ELR (cell line): ENCODE measurements at places on chromosomes 16 and 17.

- DNase-seq = no peak
Observed at GRCh38 chr17:41680426-41681040, 8.2 kb upstream of the EIF1 start.

- DNase-seq = no peak
Observed at GRCh38 chr16:19014461-19014860, 30.7 kb downstream of the TMC7 start.

DNA sequence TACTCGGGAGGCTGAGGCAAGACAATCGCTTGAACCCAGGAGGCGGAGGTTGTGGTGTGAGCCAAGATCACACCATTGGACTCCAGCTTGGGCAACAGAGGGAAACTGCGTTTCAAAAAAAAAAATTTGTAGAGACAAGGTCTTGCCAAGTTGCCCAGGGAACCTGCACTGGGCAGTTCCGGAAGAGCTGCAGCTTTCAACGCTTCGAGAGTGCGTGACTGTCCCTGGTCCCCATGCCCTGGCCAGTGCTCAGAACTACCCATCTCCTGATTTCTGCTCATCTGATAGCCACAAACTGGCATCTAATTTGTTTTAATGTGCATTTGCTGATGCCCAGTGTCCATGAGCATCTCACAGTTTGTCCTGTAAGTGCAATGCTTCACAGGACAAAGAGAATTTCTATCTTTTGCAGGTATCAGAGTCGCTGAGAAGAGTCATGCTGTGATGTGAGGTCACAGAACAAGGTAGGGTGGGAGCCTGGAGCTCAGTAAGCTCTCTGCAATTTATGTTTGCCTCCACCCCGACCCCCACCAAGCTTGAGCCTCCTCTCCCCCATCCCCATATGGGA is 3.9 kb downstream of the ACTG1 start:
- DNase-seq = peak; percentile 61

GRCh38 chr16:87784812-87785211 is 19.0 kb upstream of the KLHDC4 start:
- peak; percentile 60 for DNase-seq

DNA sequence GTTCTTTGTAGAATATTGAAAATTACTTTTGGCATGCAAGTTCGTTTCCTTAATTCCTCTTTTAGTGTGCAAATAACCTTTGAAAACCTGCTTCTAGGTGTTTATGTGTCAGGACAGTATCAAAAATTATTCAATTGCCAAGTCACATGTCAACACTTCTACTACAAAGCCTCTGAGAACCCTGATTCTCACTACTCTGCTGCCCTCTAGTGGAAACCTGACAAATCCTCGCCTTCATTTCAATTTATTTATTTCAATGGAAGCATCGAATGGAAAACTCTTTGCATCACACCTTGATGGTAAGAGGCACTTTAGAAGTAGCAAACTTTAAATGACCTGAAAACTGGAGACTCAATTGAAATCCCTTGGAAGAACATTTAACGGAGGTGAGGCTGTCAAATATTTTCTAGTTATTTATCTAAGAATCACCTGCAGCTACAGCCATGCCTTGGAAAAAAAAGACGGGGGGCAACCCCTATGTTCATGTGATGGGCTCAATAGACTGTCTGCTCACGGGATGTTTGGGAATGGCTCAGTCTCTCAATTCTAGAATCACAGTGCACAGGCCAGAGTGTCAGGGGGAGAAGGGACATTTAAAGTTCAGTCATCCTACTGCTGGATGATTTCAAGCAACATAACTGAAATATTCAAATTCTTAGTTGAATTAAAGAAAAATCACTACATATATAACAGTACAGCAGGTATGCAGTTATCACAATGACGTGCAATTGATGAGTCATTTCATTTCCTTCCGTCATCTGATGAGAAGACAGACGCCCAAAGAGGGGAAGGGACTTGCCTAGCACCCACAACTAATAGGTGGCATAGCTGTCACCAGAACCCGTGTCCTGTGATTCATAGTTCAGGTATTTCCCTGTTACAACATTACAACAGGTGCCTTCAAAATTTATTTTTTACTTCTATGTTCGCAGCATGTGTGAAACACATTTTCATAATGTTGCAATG is 563.9 kb downstream of the TOX3 start:
- DNase-seq = peak; percentile 73

DNA sequence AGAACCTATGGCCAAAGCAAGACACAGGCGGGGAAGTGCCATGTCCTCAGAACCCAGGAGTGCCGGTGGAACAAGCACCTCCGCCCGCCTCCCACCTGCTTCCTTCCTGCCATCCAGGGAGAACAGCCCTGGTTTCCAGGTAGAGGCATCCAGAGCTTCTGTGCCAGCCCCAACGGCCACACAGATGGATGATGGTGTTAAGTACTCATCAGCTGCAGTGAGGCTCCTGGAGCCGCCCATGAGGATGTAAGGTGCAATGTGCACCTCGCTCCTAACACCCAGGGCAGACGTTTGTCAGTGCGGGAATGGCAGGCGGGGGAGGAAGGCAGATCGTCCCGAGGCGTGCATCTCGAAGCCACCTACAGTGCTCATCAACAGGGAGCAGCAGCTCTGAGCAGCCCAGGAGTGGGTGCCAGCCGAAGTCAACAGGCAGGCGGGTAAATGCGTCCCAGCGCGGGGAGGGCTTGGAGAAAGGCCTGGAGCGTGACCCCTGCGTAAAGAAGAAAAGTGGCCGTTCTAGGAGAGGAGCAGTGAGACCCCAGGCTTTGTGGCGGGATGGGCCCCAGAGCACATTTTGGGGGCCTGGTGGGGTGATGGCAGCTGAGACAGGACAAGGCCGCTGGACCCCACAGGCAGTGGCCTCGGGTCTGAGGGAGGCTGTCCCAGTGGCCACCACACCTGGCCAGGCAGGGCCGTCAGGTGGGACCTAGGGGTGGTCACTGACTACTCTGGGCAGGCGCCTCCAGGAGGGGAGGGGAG is 46.1 kb upstream of the ACSF3 start:
- DNase-seq = no peak

GRCh38 chr17:37546302-37546701 is 56.6 kb downstream of the DUSP14 start:
- no peak for DNase-seq

- DNase-seq = no peak
Observed at GRCh38 chr17:48722915-48723422, at the start of gene PRAC2. PRAC2 (plus strand) TSS chr17:48723185; CDS start chr17:48724411, 1,226 bp downstream.

- peak; percentile 79 for DNase-seq
Observed at GRCh38 chr16:57071831-57072582, 20.4 kb upstream of the CPNE2 start.
